ENCODE measurements at places on chromosomes 16 and 17. TPM values are rescaled to one million over a fixed set of nuclear protein-coding genes. Genes with fewer than 3 reads are reported as not detected.
A peak's percentile ranks its signal among the peaks of the same experiment; 100 is the strongest.

- no peak overlapping the region for H3K4me3 ChIP-seq
- no peak for DNase-seq
- no peaks in the 10 kb centered on the region for H3K27me3 ChIP-seq
- H3K4me1 ChIP-seq, result no peaks in the 10 kb centered on the region
- no peak overlapping the region for H3K27ac ChIP-seq
These were observed 11.3 kb upstream of the TRAP1 start for GRCh38 chr16:3728424-3729160.

DNA sequence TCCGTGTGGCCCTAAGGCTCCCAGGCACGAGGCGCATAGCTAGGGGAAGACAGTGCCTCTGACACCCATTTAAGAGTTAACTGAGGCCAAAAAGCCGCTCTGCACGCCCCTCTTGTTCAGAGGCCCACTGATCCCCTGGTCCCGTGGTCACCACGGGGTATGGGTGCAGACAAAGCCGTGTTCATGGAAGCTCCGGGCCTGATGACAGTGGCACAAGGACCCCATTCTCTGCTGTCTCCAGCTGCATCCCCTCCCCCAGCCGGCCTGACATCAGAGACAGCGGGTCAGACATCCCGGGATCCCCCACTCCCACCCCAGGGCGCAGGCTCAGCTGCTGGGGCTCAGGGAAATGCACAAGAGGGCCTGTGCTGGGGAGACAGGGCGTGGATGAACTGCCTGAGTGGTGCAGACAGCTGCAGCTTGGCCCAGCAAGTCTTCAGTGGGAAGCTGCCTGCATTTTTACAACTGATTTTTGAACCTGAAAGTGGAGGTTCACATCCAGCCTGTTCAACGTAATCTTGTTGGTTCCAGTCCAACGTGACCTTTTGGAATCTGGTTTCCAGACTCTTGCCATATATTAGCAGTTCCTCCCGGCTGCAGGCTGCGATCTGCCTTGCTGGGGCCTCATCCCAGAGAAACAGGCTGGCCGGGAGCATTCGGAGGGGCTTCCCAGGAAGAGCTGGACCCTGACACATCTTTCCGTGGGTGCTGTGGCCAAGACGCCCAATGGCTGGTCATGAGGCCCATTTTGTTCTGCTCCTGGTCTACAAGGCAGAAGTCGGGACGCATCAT is 9.7 kb upstream of the BAHCC1 start:
- H3K4me3 ChIP-seq, result no peak overlapping the region
- H3K27me3 ChIP-seq, result no peaks in the 10 kb centered on the region
- H3K4me1 ChIP-seq, result peaks cover 50% of the 10 kb centered on the region
- no peaks in the 10 kb centered on the region for H3K36me3 ChIP-seq

DNA sequence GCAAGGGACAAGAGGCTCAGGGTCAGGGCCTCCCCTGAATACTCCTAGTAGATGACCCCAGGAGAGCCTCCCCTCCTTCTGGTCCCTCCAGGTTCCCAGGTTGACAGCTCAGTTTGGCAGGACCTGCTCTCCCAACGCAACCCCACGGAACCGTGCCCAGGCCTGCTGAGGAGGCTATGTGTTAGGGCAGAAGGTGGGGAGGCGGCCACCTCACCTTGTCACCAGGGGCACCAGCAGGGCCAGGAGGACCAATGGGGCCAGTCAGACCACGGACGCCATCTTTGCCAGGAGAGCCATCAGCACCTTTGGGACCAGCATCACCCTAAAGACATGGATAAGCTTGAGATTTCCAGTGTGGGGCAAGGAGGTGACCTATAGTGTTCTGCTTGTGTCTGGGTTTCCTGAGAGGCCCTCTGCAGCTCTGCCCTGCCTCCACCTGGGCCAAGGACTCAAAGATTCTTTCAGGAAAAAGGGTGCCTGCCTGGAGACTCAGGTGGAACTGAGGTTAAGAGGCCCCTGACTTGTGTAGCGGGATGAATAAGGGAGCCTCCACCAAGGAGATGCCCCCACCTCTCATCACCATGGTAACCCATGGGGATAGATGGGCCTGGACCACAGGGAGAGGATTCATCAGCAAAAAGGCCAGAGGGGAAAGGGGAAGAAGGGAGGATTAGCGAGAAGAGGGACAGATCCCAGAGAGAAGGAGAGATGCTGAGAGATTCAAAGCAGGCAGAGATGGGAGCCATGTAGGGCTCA is 10.7 kb downstream of the COL1A1 start:
- no peak overlapping the region for H3K4me3 ChIP-seq
- peaks cover 12% of the 10 kb centered on the region for H3K4me1 ChIP-seq
- no peaks in the 10 kb centered on the region for H3K27me3 ChIP-seq
- no peak for DNase-seq

Gene SLC47A1
- total RNA-seq, result not detected

DNA sequence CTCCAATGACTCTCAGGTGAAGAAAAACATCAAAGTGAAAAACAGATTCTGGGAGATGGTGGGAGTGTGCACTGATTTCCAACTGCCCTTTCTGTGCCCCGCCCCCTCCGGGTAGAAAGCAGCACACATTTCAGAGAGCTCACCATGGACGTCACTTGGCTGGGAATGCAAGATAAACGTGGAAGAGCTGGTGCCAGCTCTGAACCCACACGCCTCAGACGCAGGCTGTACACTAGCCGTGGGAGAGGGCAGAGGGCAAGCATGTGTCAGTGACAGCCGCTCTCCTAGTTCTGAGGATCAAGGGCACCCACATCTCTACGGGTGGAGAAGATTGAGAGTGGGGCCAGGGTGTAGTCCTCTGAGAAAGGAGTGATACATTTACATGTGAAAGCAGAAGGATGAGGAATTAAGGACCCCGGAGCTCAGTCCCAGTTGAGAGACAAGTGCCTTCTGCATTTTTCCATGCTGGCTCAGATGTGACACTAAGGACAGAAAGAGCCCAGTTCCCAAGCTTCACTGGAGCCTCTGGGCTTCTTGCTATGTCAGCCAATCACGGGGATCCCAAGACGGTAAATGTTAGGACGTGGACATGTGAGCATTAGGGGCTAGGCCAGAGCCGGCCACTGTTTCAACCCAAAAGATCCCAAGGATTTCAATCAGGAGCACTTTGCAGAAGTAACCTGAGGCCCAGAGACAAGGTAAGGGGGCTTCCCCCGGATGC is 101.3 kb downstream of the ZFHX3 start:
- H3K36me3 ChIP-seq, result peaks cover 9% of the 10 kb centered on the region
- peaks cover 33% of the 10 kb centered on the region for H3K4me1 ChIP-seq
- H3K4me3 ChIP-seq, result no peak overlapping the region
- H3K27ac ChIP-seq, result peak overlapping the region; percentile 8
- DNase-seq, result no peak

Measured in esophagus muscularis mucosa (tissue), 4 donors.